ENCODE measurements at places on chromosomes 16 and 17.

DNA sequence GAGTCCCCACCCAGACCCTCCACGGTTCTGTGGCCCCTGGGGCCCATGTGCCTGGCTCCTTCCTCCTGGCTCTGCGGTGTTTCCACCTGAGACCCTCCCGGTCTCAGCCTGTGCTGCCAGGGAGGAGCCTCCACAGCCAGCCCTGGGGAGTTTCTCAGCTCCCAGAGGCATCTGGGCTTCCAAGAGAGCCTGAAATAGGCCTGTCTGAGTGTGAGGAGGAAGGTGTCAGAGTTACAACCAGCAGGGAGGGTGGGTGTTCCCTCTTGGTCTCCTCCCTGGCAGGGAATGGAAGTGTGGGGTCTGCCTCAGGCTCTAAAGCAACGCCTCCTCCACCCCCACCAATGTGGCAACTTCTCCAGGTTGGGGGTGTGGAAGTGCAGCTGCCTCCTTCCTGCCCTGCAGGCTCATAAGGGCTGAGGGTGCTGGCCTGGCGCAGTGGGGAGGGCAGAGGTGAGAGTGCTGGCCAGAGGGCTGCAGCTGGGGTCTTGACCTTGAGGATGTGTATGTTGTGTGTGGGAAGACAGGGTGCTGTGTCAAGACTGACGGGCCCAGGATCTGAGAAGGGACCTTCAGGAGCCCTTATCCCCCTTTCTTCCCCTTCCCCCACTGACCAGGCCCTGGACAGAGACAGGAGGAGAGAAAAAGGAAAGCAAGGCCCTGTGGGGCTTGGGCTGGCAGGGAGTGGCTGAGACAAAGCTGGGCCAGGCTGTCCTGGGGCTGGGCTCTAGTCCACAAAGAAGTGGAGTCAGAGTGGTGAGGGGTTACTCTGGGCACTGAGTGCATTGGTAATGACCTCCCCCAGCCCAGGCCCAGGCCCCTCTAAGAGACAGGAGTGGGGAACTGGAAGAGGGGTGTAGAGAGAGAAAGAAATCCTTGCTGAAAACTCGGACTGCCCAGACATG lies 2.4 kb downstream of the CYGB start:
- DNase-seq, result no peak

DNA sequence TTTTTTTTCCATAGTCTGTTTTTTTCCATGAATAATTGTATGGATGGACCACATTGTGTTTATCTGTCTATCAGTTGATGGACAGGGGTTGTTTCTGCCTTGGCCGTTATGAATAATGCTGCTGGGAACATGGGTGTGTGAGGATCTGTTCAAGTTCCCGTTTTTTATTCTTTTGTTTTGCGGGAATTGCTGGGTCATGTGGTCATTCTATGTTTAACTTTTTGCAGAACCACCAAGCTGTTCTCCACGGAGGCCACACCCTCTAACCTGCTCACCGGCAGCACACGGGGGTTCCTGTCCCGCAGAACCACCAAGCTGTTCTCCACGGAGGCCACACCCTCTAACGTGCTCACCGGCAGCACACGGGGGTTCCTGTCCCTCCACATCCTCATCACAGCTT lies 5.9 kb upstream of the MSLN start:
- DNase-seq, result no peak

- DNase-seq, result no peak
Observed at GRCh38 chr16:49782405-49782804, 73.5 kb downstream of the ZNF423 start.

DNA sequence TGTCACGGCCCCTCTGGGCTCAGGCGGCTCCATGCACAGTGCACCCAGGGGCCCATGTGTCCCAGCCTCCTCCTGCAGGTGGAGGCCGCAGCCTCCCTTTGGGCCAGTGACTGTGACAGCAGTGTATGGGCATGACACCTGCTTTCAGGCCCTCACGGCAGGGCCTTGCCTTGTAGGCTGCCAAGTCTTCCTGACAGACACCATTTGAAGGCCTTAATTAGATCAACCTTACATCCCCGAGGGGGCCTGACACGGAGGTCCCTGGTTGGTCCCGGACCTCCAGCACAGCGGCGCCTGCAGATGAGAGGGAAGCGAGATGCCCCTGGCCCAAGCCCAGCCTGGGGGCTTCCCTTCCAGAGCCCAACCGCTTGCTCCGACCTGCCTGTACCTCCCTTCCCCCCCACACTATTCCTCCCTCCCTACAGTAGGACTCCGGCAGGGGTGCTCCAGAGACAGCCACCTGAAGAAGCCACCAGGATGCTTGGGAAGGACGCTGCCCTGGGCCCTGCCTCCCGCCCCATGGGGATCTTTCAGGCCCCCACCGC lies 31.9 kb downstream of the BAIAP2 start:
- DNase-seq, result no peak

GRCh38 chr17:37648555-37648954 lies 5.3 kb upstream of the DDX52 start:
- DNase-seq, result no peak

- no peak for DNase-seq
Observed at GRCh38 chr16:80852261-80852872, 48.0 kb upstream of the CDYL2 start.

- no peak for DNase-seq
Observed at GRCh38 chr17:80955078-80955477, 36.6 kb upstream of the CHMP6 start.

DNA sequence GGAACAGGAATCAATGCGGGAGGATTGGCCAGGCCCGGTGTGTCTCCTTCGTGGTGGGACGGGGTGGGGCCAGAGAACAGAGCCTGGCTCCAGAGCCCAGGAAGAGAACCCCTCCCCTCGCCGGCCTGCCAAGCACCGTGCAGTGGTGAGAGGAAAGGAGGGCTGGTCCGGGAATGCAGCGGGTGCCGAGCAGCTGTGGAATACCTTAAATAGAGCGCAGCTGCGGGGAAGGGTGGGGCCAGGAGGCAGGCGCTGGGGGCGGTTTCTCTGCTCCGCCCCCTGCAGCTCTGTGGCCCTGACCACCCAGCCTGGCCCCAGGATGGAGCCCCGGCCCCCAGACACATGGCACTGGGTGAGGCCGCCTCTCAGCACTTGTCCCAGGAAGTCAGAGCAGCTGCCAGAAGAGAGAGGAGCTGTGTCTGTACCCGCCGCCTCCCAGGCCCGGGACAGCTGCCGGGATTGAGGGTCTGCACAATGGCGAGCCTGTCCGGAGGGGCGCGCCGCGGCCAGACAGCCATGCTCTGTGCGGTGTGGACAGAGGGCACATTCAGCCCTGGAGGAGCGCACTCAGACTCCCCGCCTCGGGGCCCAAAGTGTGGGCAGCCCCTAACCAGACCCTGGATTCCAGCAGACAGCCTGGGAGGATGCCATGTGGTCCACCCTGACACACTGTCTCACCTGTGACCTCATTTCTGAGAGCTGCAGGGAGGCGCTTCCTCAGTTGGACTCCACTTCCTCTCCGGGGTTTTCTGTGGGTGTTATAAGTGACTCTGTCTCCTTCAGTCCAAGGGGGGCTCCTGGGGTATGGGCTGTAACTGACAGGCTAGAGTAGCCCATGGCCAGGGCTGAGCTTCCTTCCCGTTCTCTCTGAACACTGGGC lies 268.8 kb downstream of the SEC14L1 start:
- no peak for DNase-seq

GRCh38 chr16:77422196-77422784 lies 12.5 kb downstream of the ADAMTS18 start:
- DNase-seq, result no peak

DNA sequence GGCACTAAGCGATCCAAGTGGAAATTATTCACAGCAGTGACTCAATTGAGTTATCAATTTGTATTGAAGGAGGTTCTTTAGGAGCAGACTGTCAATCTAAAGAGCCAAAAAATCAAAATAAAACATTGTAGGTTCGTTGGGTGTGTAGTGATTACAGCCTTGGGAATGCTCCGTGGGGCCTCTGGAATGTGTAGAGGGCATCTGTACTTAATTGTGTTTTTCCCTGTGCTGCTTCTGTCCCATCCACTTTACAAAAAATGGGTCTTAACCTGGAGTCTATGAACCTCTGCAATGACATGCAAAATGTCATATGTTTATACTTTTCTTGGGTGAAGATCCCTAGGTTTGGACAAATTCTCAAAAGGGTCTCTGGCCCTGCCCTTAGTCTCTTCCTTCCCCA lies 215.1 kb downstream of the CCDC182 start:
- DNase-seq, result no peak

DNA sequence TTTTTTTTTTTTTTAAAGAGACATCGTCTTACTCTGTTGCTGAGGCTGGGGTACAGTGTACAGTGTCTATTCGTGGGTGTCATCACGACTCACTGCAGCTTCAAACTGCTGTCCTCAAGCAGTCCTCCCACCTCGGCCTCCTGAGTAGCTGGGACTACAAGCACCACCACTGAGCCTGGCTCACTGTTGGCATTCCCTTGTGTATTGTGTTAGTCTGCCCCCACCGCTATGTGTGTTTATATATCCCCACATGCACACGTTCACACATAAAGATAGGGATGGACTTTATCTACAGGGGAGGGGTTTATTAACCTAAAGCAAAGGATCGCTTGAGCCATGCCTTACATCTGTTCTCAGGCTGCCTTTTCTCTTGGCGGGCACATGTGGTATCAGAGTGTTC lies 63.8 kb downstream of the SEC14L1 start:
- no peak for DNase-seq

GRCh38 chr16:56848029-56848936 lies 16.7 kb upstream of the SLC12A3 start:
- no peak for DNase-seq

DNA sequence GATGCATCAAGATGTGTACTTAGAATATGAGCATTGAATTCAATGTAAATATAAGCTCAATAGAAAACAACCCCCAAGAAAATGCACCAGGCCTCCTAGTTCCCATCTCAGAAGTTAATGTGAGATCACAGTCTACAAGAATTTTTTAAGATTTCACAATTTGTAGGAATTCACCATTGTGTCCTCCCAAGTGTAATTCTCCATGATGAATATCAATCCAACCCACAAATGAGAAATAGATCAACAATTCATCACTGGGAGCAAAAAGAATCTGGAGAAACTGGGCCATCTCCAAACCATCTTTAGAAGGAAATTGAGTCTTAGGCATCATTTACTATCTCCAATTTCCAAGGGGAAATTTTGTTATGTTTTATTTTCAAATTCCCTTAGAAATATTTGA lies 310.5 kb upstream of the GOT2 start:
- DNase-seq, result no peak

DNA sequence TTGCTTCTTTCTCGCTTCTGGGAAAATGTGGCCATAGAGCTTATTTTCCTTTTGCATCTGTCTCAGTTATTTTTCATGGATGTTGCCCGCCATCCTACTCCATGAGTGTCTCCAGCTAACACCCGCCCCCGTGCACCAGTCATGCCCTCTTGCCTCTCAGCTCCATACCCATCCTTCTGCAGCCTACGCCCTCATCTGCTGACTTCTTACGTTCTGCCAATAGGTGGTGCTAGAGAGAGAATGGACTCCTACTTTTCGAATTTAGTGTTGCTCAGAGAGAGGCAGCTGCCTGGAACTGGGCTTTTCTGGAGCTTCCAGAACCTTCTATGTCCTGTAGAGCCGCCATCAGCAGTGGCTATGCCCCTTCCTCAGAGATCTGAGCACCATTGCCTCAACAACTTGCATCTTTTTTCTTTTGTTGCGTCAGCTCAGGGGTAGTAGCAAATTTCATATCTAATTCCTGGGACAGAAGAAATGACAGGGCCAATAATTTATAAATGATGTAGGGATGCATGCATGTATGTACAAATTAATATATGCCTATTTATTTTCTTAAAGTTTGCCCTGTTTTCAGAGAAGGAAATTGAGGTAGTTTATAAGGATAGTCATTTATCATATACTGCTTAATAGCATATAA lies 119.7 kb upstream of the MYOCD start:
- DNase-seq, result no peak

DNA sequence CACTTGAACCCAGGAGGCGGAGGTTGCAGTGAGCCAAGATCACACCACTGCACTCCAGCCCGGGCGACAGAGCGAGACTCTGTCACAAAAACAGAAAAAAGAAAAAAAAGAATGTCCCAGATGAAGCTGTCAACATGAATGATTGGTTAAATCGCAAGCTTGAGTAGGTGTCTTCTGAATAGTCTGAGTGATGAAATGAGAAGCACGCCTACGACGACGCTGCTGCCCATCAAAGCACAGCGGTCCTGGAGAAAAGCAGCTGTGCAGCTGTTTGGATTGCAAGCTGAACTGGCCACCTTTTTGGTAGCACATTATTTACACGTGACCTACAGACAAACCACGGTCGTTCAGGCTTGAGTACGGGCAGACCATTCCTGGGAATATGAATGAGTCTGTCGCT lies 12.5 kb downstream of the ADCY9 start:
- no peak for DNase-seq

GRCh38 chr16:71540-72401 lies 660 bp downstream of the RHBDF1 start:
- DNase-seq, result no peak

DNA sequence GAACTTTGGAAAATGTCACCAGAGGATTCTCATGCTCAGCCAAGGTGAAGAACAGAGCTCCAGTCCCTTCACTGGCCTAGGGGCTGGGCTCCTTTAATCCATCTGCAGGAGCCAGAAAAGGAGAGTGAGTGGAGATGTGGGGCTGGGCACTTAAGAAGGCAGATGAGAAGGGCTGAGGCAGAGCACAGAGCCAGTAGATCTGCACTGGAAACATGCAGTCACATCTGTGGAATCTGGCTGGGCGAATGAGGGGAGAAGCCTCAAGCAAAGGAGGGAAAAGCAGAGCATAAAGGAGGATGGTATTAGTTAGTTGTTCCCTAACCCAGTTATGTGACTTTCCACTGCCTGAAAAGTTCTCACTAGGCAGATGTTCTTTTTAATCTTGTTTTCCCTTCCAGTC lies 50.4 kb upstream of the BCAR1 start:
- DNase-seq, result no peak

GRCh38 chr16:57761957-57762356 lies 26.4 kb downstream of the KATNB1 start:
- DNase-seq, result no peak

- no peak for DNase-seq
Observed at GRCh38 chr16:54027062-54027461, 259.5 kb downstream of the IRX3 start.

- no peak for DNase-seq
Observed at GRCh38 chr17:12438813-12439586, 226.7 kb upstream of the MYOCD start.

- no peak for DNase-seq
Observed at GRCh38 chr16:48583075-48584065, 26.6 kb downstream of the N4BP1 start.

GRCh38 chr16:22004341-22004740 lies 3.4 kb upstream of the PDZD9 start:
- DNase-seq, result no peak

DNA sequence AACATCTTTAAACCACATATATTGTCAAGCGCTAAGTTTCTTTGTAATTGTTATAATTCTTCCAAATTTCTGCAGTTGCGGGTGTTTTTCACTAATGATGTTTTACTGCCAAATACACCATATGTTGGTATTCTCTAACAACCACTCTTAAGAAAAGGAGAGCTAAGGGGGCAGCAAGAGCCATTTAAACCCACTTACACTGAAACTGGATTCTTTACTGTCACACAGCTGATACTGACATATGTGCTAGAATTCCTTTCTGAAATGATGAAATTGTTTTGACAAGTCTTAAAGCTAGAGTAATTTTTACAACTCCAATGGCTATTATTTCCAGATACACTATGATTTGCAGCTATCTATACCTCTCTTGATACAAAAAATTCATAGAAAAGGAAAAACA lies 483.1 kb downstream of the CDH11 start:
- no peak for DNase-seq
